ENCODE measurements at places on chromosomes 11 and 22.

GRCh38 chr11:114438303-114438702 lies 964 bp upstream of the REXO2 start:
- no peak for DNase-seq

DNA sequence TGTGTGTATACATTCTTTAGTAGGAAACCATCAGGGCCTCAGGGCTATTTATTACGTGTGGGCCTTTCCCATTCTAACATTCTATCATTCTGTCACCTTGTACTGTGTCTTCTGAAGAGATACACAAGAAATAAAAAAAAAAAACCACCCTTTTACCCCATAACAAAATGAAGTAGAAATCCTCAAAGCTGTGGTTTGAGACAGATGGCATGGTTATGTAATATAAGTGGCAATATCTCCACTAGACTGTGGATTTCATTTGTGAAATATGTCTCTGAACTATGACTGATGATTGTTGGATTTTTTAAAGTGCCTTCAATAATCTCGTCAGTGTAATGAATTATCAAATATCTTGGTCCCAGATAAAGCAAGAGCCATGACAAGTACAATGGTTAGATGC lies 150.0 kb upstream of the BLID start:
- DNase-seq = no peak

GRCh38 chr11:130476922-130477491 lies 28.6 kb downstream of the ADAMTS15 start:
- DNase-seq = no peak

DNA sequence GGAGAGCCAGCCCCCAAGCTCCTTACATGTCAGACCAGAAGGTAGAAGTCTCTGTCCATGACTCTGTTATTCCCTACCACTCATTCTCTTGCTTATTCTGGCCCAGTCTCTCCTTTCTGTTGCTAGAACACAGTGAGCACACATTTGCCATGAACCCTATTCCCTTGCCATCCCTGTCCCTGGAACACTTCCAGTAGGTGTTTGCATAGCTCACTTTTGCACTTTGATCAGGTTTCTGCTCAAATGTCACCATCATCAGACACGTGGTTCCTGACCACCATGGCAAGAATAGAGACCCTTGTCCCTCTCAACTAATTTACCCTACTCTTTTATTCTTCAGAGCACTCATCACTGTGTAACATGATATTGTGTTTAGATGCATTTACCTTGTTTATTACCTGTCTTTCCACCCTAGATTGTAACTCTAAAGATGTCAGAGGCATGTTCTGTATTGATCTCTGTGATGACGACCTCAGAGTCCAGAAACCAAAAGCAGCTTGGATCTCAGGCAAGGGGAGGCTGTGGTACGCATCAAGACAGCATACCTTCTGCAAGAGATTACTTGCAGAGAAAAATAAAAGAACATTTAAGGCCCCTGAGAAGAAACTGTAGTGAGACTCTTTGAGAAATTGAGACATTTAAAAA lies 606.4 kb downstream of the OPCML start:
- DNase-seq = no peak

DNA sequence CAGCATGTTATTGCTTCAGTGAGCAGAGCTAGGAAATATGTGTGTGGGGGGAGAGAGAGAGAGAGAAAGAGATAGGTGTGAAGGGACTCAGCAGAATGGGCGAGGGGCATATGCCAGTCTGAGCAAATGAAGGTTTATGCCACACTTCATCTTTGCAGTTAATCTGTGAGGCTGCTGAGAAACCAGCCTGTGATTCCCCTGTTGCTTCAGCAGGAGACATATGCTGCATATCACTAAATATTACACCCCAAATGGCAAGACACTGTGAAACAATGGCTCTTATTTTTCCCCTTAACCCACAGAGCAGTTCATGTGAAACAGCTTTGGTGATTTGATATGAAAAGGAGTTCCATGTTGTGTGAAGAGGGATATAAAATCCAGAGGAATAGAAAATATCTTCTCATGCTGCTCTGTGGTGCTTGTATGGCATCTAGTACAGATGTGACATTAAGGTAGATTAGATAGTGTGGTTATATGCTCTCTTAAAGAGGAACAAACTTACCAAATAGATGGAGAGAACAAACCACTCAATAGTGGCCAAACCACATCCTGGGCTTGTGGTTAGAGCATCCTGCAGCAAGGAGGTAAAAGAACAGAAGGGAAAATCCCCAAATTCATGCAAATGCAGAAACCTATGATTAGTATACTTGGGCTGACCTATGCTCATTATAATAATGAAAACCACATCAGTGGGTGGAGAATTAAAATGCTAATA lies 864.2 kb downstream of the FAM181B start:
- peak; percentile 53 for DNase-seq

- DNase-seq = no peak
Observed at GRCh38 chr11:127649071-127649470, 648.5 kb upstream of the KIRREL3 start.

All from stimulated activated CD4-positive, alpha-beta T cell treated with anti-CD3 and anti-CD28 coated beads, Interleukin-12 subunit alpha, Interleukin-12 subunit beta, amount 100 ng/mL, for 4 hours (primary cell).